Stimulated activated CD4-positive, alpha-beta T cell treated with anti-CD3 and anti-CD28 coated beads, Interleukin-15, amount 100 ng/mL, for 1 hour (primary cell): ENCODE measurements at places on chromosomes 2 and 18.

DNA sequence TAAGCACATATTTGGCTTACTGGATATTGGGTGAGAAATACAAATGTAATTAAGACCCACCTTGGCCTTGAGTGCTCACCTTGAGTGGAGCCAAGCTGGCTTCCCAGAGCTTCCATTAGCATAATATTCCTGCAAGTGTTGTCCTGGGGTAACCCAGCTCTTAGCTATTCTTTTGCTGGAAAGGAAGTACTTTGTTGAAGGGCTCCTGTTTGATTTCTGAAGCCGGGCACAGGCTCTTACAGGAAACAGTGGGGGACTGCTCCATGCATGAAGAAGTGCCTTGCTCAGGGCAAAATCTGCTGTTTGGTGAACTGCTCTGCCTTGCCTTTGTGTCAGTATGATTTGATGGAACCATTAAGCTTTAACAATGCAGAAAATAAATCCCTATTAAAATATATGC is 325.4 kb downstream of the SMAD2 start:
- no peak for DNase-seq

- DNase-seq = no peak
Measured at GRCh38 chr2:240155745-240156390, 15.4 kb upstream of the OTOS start.

- DNase-seq = no peak
Measured at GRCh38 chr2:186595219-186595618, 5.4 kb downstream of the ITGAV start.

DNA sequence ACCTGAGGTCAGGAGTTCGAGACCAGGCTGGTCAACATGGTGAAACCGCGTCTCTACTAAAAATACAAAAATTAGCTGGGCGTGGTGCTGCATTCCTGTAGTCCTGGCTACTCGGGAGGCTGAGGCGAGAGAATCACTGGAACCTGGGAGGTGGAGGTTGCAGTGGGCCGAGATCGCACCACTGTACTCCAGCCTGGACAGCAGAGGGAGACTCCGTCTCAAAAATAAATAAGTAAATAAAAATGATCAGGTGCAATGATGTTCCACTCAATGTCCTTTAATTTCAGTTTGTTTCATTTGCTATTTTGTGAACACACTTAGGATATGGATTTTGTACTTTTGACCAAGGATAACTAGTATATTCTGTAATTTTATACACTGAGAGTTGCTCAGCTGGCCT is 9.3 kb downstream of the HADHA start:
- no peak for DNase-seq

DNA sequence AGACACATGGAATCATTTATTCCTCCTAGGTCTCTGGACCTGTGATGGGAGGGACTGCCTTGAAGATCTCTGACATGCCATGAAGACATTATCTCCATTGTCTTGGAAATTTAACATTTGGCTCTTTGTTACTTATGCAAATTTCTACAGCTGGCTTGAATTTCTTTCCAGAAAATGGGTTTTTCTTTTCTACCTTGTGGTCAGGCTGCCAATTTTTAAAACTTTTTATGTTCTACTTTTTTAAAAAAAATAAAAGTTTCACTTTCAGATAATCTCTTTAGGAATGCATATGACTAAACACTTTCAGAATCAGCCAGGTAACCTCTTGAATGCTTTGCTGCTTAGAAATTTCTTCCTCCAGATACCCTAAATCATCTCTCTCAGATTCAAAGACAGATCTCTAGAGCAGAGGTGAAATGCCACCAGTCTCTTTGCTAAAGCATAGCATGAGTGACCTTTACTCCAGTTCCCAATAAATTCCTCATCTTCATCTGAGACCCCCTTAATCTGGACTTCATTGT is 209.6 kb downstream of the RPRM start:
- no peak for DNase-seq

GRCh38 chr2:206011018-206011614 is 74.9 kb downstream of the INO80D start:
- no peak for DNase-seq
